Left cardiac atrium (tissue), 4 donors: ENCODE measurements at places on chromosomes 11 and 22. TPM values are rescaled to one million over a fixed set of nuclear protein-coding genes. Genes with fewer than 3 reads are reported as not detected.

The ELMOD1 gene
- total RNA-seq, result 7.3 TPM

GRCh38 chr11:63609971-63610580, 4.2 kb downstream of the PLAAT3 start:
- DNase-seq, result no peak

DNA sequence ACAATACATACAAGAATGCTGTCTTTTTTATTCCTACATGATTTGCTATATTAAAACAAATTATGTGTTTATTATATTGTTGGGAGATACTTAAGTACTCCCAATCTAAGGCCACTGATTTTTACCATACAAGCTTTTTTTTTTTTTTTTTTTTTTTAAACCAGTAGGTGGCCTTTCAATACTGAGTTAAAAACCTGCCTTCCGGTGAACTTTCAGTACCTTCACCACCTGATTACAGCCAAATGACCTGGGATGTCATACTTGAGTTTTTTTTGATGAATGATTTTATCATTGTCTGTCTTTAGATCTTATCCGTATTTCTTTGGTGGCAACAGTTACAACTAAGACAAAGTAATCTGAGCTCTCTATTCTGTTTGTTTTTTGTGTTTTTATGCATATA, 94.0 kb upstream of the FOLH1 start:
- DNase-seq, result no peak

The EED gene
- total RNA-seq, result 14.3 TPM

DNA sequence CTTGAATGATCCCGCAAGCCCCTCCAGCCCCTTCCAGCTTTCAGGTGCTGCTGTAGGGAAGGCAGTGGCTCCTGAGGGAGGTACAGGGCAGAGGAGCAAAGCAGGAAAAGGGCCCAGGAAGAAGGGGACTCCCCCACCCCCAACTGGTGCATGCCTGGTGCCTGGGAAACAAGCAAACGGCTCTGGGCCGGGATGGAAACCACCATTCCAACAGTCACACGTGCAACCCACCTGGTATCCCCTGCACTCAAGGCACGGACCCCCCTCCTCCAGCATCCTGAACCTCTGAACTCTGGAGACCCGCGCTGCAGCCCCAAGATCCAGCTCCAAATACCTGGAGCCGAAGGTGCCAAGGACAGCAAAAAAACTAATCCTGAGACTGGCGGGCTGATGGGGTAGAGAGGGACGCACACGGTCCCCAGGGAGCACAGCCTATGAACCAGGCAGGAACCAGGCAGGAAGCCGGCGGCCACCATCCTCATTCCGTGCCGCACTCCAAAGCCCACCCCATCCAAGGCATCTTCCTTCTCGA, 537 bp downstream of the SCN4B start:
- no peak for DNase-seq
